ENCODE measurements at places on chromosomes 1 and 21.
A peak's percentile ranks its signal among the peaks of the same experiment; 100 is the strongest.

GRCh38 chr1:59317780-59318179, 20.9 kb downstream of the FGGY start:
- no peak for DNase-seq

- peak; percentile 55 for DNase-seq
Observed at GRCh38 chr1:201254625-201255478, 28.5 kb upstream of the PKP1 start.

DNA sequence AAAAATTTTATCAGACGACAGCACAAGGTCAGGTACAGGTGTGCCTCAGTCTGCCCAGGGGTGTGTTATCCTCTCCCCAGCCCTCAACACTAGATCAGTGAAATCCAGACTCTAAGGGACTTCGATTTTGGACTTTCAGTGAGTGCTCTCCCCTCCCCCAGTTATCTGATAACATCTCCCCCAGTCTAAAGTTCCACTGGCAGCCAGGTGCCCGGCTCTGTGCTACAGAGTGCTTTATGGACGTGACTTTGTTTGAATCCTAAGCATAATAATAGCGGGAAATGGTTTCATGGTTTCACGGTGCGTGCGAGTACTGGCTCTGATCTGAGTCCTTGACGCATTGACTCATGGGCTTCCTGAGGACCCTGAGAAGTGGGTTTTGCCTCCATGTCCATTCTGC, 3.2 kb downstream of the SPSB1 start:
- DNase-seq = no peak

DNA sequence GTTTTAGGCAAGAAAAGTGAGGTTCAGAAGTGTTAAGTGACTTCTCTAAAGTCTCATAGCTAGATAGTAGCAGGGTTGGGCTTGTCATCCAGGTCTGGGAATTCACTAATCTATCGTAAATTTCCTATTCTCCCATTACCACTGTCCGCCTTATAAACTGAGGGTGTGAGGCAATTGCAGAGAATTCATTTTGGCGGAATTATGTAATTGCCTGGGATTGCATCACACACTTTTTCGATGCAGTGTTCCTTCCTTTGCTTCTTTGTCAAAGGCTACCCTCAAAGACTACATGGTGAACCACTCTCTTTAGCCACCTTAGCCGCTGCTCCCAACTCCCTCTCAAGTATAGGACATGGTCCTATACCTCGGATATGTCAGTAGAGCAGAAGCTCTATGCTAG, 19.1 kb downstream of the SELP start:
- no peak for DNase-seq

GRCh38 chr1:210505601-210506496, 177.1 kb downstream of the HHAT start:
- DNase-seq = no peak
